ENCODE measurements at places on chromosomes 3 and 15.
A peak's percentile ranks its signal among the peaks of the same experiment; 100 is the strongest.

DNA sequence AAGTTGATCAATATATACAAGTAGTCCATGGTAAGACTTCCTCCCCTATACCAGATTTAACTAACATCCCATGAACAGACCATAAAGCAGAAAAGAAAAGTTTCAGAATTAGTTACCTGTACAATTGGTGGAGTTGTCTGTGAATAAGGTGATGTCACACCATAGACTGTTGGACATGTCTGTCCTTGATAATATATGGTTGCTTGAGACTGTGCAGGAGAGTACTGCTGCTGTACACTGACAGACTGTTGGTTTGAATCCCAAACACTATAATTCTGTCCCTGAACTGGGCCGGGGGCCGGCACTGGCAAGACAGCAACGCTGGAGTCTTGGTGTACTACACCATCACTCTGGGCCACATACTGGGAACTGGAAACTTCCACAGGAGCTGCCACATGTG, 77.2 kb downstream of the NBEAL2 start:
- no peak for DNase-seq

- DNase-seq = peak; percentile 25
Measured at GRCh38 chr3:196273655-196274054, 13.9 kb downstream of the PCYT1A start.

DNA sequence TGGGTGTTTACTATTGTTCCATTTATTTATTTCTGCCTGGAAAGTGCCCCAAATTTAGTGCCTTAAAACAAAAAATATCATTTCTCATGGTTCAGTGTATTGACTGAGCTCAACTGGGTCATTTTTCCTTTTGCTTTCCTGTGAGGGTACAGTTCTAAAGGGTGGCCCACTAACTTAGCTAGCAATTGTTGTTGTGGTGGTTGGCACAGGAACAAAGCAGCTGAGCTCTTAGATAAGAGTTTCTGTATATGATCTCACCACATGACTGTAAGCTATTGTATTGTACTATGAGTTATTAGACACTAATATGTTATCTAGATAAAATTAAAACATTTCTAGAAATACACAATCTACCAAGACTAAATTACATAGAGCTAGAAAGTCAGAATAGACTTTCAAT, 1283.7 kb downstream of the OTOL1 start:
- DNase-seq = no peak

GRCh38 chr3:69378112-69378802, 7.6 kb downstream of the FRMD4B start:
- DNase-seq = no peak

DNA sequence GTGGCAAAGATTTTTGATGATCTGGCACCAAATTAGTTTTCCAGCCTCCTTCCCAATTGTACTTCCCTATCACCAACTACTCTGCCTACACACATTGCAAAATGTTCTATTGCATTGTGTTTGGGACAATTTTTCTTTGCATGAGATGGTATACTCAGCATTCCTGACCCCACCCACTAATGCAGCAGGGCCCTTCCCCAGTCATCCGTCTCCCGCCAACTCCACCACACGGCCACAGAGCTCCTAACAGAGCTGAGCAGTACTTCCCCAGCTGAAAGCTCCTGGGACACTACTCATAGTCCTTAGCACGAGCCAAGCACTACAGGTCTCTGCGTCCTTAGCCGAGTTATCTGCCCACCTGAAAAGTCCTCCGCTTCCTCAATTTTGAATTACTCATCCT, 34.2 kb downstream of the TXNRD3 start:
- DNase-seq = no peak
